ENCODE measurements at places on chromosomes 5 and 9. TPM values are rescaled to one million over a fixed set of nuclear protein-coding genes. Genes with fewer than 3 reads are reported as not detected.

DNA sequence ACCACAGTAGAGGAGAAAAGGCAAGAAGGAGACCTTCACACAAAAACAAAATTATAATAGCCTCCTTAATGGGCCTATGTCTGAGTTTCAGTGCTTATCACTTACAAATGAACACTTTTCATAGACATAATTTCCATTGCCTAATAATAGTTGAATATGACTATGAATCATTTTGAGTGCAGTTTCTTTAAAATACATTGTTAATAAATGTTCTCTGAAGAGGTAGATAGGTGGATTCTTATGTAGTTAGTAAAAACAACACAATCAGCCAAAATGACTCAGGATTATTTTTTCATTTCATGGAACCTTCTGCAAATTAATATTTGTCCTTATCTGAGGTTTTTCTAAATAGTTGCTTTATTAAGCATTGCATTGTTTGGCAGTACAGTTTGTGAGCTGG, 45.6 kb downstream of the DAPK1 start:
- H3K36me3 ChIP-seq = peaks cover 15% of the 10 kb centered on the region
- no peak overlapping the region for H3K4me3 ChIP-seq
- no peaks in the 10 kb centered on the region for H3K4me1 ChIP-seq

GRCh38 chr9:110640736-110641135, 27.9 kb upstream of the MUSK start:
- no peak overlapping the region for H3K27ac ChIP-seq
- H3K36me3 ChIP-seq = no peaks in the 10 kb centered on the region
- H3K27me3 ChIP-seq = no peaks in the 10 kb centered on the region
- DNase-seq = no peak
- H3K4me3 ChIP-seq = no peak overlapping the region
- no peaks in the 10 kb centered on the region for H3K4me1 ChIP-seq

Gene GFI1B
- total RNA-seq = 0.90 TPM

- H3K4me1 ChIP-seq = no peaks in the 10 kb centered on the region
- no peak overlapping the region for H3K27ac ChIP-seq
- no peaks in the 10 kb centered on the region for H3K27me3 ChIP-seq
- no peak overlapping the region for H3K4me3 ChIP-seq
- DNase-seq = no peak
Observed at GRCh38 chr5:143241892-143242291, 161.6 kb downstream of the NR3C1 start.

DNA sequence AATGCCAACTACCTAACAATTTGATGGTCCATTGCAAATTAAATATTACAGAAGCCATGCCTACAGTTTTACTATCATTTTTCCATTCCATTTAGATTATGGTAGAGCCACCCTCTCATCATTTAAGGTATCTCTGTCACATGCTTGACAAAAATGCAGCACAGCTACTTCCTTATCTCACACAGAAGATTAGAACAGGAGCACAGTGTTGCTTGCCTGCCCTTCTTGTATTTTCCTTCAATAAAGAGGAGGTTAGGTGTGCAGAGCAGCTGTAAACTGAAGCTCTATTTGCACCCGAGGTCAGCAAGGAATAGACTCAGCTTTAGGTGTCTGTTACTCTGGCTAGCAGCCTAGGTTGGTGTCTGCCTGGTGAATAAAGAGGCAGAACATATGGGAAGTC, 51.5 kb upstream of the ATP10B start:
- H3K4me1 ChIP-seq = no peaks in the 10 kb centered on the region

DNA sequence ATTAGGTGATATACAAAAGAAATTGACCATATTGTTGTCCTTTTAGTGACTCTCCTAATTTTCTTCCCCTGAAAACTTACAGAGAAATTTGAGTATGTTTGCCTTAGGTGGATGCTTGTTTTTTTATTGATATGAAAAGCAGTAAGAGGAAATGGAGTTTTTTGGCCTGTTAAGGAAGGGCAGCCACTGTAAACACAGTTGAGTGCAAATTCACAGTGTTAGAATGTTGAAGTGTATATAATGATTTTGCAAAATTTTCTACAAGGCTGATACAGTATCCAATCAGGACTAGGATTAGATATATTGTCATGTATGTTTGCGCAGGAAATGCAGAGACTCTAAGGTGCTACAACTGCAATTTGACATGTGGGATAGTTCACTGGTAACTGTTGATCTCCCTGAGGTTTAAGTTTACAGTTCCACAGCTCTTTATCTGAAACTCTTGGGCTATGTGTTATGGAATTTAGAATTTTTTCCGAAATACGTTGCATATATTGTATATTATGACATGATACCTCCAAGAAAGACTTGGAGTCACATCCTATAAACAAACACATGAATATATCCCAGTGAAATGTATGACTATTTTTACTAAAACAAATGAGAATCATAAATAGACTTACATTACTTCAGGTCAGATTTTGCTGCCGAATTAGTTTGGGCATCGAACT, 62.5 kb downstream of the FXN start:
- H3K36me3 ChIP-seq = no peaks in the 10 kb centered on the region
- no peak overlapping the region for H3K4me3 ChIP-seq
- H3K4me1 ChIP-seq = no peaks in the 10 kb centered on the region
- peak overlapping the region; percentile 33 for H3K27ac ChIP-seq
- DNase-seq = no peak
- H3K27me3 ChIP-seq = no peaks in the 10 kb centered on the region

Data from left lung (tissue), 14 donors.